ENCODE measurements at places on chromosomes 16 and 17.

- DNase-seq = no peak
Observed at GRCh38 chr16:77788181-77789084, at the start of gene VAT1L. Gene VAT1L (plus strand): TSS chr16:77788564. CDS start chr16:77788683, 119 bp downstream.

DNA sequence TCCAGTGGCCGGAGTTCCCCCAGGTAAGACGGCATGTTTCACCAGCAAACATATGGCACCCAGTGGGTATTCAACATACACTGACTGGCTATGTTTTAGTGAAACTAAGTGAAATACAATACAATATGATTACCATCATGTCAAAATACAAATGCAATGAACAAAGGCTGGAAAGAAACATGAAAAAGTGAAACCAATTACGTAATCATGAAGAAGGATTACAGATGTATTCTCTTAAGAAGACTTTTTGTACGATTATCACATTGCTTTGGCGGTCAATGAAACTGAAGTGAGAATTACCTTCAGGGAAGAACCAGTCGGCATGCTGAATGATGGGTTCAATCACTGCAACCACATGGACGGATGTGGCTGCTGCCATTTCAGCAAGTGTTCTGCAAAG is 71.7 kb downstream of the ARHGAP17 start:
- no peak for DNase-seq

DNA sequence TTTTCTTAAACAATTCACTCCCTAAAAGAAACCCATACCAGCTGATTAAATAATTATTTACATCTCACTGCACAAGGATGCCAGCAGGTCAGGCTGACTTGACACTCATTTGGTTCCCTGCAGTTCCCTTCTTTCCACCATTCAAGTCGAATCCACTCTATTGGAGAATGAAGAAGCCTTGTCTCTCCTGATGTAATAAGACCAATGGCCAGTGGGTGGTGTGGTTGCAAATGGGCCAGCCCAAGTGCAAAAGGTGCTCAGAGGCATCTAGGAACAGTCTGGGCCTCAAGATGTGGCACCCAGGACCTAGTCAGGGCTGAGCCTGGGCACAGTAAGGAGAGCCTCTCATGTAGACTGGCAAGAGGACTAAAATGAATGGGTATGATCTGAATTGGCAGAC is 9.3 kb downstream of the C16orf78 start:
- no peak for DNase-seq

DNA sequence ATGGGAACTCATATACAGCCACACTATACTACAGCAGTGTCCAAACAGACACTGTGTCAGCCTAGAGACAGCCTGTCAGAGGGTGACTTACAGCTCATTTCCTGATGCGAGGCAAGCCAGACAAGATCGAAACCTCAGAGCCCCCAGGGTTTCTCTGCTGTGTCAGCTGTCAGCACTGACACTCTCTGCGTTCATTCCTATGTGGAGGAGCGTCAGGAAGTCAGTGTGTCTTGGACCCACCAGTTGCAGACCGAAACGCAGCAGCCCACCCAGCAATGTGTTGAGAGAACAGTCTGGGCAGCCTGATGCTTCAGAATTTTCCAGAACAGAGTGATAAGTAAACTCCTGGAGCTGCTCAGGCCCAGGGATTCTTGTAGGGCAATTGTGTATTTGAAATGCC is 20.6 kb upstream of the MAPT start:
- no peak for DNase-seq

DNA sequence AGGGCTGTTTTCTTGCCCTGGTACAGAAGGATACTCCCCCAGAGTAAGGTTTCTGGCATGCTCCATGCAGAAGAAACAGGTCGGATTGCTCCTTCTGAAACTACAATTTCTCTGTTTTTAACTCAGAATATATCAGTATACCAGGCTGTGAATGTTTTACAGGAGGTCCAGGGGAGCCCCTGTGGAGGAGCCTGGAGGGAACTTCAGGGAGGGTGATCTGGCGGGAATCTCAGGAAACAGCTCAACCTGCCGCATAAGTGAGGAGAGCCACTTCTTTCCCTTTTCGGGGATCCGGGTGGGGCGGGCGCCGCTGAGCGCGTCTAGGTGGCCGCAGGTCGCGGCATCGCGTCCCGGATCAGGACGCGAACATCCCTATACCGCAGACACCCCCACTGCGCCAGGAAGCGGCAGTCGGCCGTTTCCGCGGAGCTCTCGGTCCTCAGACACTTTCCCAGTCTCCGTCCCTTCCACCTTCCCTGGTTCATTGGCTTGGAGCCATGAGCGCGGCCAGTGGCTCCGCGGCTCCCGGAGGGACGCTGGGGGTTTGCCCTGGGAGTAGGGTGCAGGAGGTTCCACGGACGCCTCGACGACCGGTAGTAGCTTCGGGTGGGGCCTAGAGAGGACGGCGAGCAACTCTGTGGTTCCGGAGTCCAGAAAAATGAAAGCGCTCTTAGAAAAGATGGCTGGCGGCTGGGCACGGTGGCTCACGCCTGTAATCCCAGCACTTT is 3.1 kb upstream of the ZNF764 start:
- DNase-seq = no peak

- no peak for DNase-seq
Observed at GRCh38 chr16:1181404-1182315, 28.8 kb downstream of the CACNA1H start.

- no peak for DNase-seq
Observed at GRCh38 chr16:9232102-9232770, 140.8 kb downstream of the HAPSTR1 start.

DNA sequence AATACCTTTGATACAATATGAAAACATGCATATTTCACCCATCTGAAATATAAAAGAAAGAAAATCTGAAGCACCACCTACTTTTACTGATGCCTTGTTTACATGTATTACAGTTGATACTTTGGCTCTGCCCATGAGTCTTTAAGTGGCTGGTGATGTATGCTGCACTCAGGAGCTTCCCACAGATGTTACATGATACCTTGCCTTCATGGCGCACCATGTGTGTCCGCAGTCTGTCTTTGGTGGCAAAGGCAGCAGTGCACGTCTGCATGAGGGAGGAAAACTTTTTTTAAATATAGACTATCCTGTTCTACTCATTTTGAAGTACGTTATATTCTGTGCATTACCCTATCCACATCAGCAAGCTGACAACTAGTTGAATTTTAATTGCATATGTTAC is 7.5 kb downstream of the VEZF1 start:
- DNase-seq = no peak

DNA sequence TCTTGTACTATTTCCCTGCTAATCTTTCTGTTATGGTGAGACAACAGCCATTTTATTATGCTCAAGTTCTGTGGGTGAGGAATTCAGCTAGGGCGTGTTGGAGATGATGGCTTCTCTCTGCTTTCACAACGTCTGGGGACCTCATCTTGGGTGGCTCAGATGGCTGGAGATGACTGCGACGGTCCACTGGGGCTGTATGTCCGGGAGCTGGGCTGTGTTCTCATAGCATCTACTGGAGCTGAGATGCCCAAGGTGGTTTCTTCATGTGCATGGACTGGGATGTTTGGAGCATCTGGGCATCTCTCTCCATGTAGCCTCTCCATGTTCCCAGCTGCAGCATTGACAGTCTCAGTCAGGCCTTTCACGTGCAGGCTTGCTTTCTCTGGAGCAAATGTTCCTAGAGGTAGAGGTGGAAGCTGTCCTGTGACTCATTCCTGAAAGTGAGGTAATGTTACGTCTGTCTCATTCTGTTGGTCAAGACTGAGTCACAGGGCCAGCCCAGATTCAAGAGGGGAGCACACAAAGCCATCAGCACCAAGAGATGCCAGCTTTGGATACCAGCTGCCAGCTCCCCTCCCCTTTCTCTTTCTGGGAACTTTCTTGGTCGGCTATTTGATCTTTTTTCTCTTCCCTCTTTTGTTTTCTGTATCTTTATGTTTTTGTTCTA is 96.2 kb downstream of the RAP1GAP2 start:
- DNase-seq = no peak

DNA sequence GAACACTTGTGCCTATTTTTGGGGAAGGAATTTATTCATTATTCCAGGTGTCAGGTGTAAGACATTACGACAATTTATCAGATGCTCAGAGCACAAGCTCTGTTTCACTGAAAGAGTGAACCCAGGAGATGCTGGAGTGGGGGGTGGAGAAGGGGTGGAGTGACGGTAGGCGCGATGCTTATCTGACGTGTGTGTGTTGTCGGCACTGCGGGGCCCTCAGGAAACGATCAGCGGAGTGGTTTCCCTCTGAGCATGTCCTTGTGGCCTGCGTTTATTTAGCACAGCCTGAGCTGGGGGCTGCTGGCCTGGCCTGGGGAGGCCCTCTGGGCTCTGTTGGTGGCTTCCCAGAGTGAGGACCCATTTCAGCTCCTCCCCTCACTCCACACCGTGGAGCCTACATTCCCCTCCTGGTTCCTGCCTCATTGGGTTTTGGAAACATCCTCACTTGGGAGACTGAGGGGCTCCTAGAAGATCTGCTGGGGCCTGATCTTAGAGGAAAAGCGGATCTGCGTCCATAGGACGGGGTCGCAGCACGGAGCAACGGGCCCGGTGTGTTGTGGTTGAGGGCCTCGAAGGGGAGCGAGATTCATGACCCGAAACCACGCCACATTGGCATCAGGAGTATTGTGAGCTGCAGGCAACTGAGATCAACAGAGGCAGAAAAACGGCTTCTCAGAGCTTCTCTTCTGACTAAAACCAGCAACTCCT is 19.0 kb upstream of the GNG13 start:
- DNase-seq = no peak

- DNase-seq = no peak
Observed at GRCh38 chr16:28213396-28213795, 1.6 kb upstream of the XPO6 start.

GRCh38 chr17:46822388-46822921 is 4.0 kb upstream of the WNT3 start:
- DNase-seq = no peak

DNA sequence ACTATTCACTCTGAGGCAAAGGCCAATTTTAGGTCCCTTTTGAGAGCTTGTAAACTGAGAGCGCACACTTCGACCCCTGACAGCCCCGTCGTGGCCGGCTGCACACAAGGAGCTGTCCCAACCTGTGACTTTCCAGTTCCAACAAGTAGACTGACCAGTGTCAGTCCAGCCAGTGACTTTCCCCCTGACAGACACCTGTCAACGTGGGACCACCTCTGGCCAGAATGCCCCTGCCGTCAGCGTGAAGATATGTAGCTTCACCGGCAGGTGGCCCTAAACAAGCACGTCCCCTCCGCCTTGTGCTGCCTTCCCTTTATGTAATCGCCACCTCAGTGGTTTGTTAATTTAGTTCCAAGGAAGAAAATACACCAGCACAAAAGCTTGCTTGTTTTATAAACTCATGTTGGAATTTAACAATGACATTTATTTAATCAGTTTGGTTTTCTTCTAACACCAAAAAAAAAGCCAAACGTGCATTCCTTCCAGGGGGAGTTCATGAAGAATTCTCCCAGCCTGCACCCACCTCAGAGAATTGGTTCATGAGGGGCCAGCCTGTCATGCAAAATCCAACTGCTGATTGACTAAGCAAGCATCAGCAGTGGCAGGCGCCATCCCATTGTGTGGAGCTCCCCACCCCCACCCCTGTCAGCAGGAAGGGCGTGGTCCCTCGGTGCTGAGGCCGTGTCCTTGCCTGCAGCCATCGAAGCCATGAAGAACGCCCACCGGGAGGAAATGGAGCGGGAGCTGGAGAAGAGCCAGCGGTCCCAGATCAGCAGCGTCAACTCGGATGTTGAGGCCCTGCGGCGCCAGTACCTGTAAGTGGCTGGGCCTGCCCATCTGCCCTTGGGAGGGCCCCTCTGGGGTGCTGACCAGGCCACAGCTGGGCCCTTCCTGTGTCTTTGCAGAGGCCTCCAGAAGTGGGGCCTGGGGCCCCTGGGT is 33.9 kb downstream of the PLD6 start:
- no peak for DNase-seq

DNA sequence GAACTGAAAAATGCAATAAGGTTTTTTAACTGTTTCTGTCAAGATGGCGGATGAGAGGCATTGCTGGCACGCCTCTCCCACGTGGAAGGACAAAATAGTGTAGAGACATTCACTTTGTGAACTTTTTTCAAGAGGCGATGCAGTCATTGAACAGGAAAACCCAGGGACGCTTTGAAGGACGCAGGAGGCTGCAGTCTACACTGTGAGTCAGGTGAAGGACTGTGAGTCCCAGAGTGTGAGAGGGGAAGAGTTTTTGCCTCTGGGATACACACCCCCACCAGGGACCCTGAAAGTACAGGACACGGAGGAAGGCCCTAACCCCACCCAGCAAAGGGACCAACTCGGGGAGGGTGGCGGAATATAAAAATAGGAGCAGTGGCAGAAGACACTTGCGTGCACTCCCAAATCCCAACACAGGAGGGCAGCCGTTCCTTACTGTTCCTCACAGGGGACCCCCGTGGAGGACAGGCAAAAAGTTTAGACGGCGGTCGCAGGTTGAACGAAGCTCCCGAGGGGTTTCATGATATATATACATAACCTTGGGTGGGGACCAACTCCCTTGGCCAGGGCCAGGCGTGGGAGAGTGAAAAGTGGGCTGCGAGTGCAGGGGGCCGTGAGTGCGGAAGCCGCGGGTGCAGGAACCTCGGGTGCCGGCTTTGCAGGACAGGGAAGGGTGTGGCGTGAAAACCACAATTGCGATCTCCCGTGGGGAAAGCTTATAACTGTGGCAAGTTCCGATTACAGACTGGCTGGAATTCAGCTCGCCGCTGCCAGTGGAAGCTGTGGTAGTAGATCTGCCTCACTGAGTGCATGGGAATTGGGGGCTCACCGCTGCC is 82.0 kb upstream of the ALOX12 start:
- peak; percentile 62 for DNase-seq

- DNase-seq = no peak
Observed at GRCh38 chr16:19415461-19415860, 2.2 kb upstream of the TMC5 start.

DNA sequence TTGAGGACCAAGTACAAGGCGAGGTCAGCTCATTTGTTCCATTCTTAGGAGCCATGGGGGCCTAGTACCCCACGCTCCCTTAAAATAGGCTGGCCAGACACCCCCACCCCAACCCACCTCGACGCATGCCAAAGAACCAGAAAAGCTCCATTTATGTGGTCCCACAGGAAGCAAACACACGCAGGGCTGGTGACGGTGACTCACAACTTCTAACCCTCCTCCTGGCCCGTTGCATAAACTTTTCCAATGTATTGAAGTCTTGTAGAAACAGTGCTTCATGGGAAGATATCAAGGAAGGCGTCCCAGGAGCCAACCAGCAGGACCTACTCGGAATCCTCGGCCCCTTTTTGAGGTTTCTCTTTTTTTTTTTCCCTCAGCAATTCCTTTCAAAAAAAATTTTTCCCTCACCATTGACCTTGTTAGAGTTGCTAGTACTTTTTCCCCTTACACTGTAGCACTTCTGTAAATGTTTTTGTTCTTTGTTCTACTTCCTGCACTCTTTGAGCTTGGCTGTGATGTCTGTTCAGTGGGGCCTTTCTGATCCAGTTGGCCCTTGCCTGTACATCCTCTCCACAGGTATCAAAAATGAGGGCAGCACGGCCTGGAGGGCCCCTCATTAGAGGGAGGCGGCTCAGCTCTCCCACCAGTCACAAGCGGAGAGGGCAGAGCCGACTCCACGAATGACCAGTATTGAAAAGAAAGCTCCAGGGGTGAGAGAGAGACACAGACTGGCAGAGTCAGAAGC is 208.3 kb downstream of the RGS9 start:
- no peak for DNase-seq

GRCh38 chr17:20987511-20987910 is 55.3 kb downstream of the USP22 start:
- no peak for DNase-seq

Data from activated gamma-delta T cell treated with anti-CD3 and anti-CD28 coated beads, Interleukin-2, amount 50 U/mL, for 16 hours (primary cell).